ENCODE measurements at places on chromosomes 6 and 20.

DNA sequence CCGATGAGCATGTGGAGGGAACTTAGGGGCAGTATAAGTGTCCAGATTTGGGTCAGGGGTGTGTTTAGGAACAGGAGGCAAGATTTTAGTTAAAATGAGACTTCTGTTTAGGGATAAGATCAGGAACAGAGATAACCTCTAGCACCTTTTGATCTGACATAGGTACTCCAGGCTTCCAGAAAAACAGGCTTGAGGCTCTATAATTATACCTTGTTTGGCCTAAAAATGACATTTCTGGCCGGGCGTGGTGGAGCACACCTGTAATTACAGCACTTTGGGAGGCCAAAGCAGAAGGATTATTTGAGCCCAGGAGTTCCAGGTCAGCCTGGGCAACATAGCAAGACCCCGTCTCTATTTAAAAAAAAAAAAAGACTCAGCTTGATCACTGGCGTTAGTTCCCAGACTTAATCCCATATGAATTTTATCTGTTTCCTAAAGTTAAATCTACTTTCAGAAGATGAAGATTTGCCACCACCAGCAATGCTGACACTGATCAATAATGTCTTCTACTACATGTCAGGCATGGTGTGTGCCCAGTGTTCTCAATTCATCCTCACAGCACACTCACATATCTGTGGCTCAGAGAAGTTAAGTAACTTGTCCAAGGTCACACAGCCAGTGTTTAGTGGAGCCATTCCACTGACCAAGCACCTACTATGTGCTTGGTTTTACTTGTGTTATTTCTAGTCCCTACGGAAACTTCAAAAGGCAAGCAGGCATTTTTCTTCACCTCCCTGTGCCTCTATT is 6.0 kb upstream of the TULP1 start:
- no peak for DNase-seq

- no peak for DNase-seq
Measured at GRCh38 chr20:33846291-33846935, 35.3 kb downstream of the CHMP4B start.

DNA sequence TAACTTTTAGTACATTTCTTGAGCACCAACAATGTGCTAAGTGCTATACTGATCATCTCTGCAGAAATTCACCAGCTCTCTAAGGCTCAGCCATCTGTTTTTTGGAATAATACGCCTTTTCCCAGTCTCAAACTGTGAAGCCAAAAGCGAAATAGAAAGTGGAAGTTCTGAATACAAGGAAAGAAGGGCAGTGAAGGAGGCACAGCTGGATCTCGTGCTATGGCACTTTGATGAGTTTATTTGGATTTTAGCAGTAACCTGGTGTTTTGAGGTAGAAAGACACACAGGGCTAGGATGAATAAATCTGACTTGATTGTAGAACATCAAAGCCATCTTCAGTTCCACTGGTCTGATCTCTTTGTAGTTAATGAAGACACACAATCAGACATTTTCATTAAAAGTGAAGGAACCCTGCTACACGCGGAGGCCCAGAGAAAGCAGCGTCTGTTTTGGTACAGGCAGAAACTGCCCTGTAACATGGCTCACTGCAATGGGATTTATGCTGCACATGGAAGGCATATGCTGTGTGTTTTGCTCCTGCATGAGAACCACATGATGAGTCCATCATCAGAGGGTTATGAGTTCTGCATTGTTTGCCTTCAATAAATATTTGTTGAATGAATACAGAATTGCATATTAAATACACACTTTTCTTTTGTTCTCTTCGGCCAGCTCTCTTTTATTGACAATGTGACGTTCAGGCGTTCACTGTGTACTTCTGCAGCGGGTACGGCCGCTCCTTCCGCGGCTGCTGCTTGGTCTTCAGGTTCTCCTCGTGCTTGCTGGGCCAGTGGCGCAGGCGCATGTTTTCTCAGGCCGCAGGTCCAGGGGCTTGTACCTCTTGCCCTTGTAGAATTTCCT is 100.9 kb downstream of the PREP start:
- DNase-seq, result no peak

GRCh38 chr6:156430386-156430785 is 346.8 kb upstream of the ARID1B start:
- DNase-seq, result no peak

DNA sequence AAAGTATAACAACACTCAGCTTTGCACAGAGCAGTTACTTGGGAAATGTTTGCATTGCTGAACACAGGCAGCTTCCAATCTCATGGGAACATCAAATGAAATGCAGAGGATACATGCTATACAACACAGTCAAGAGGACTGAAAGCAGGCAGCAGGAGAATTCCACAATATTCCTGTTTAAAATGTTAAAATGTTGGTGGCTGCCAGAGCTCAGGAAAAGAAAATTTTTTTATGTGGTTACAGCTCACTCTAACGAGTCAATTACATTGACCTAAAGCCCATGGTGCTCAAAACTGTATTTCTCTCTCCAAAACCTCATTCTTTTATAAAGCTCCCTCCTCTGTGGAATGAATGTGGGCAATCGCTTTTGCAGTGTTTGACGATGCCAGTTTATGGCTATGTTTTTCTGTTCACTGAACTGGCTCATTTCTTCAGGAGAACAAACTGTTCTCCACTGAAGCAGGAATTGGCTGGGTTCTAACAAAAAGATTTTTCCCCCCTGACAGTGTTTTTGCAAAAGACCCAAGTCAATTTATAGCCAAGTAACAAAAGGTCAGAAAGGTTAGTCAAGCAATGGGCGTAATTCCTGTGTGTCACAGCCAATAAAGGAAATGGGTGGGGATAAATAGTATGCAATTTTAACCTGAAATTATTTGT is 69.0 kb downstream of the ZHX3 start:
- no peak for DNase-seq

GRCh38 chr6:1615151-1615852 is 5.6 kb downstream of the FOXC1 start:
- DNase-seq, result no peak

GRCh38 chr6:88562353-88563276 is 396.5 kb upstream of the CNR1 start:
- no peak for DNase-seq

- DNase-seq, result no peak
Measured at GRCh38 chr6:164023535-164023934, 609.0 kb downstream of the QKI start.

DNA sequence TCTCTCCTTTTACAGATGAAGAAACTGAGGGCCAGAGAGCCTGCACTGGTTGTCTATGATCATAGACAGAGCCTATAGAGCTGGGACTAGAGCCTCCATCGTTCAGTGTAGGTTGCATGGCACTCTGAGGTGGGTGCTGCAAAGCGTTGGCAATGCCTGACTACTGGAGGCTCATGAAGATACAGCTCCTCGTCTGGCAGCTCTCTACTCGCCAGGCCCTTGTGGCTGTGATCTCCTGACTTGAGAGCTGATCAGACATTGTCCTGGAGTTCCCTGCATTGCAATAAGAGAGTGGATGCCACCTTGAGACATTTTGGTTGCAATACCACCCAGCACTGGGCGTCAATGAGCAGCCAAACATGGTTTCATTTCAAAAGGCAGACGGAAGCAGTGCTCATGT is 270.1 kb upstream of the ARID1B start:
- DNase-seq, result no peak
